Breast epithelium (tissue), 4 donors: ENCODE measurements at places on chromosomes 5 and 9.
A peak's percentile ranks its signal among the peaks of the same experiment; 100 is the strongest.

- no peak for DNase-seq
Observed at GRCh38 chr5:66151030-66151429, 6.9 kb downstream of the SREK1 start.

- DNase-seq = peak; percentile 27
Observed at GRCh38 chr5:68343421-68343826, 127.9 kb downstream of the PIK3R1 start.

- DNase-seq = no peak
Observed at GRCh38 chr5:137481596-137481995, 17.5 kb downstream of the SPOCK1 start.

DNA sequence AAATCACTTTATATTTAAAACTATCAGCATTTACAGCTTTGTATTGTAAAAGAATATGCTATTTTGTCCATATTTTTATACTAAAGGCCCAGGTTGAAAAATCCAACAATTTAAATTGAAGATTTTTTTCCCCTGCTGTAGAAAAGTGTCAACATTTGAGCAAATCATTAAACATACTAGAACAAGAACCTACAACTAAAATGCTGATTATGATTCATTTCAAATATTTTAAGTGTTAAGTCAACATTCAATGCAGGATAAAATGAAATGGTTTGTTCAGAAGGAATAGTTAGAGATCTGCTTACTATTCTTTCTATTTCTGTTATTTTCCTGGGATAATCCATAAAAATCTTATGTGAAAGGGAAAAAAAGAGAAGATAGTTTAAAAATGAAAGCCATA lies 866.5 kb upstream of the DMAC1 start:
- no peak for DNase-seq

GRCh38 chr9:116998305-116998704 lies 311.2 kb downstream of the TRIM32 start:
- no peak for DNase-seq

DNA sequence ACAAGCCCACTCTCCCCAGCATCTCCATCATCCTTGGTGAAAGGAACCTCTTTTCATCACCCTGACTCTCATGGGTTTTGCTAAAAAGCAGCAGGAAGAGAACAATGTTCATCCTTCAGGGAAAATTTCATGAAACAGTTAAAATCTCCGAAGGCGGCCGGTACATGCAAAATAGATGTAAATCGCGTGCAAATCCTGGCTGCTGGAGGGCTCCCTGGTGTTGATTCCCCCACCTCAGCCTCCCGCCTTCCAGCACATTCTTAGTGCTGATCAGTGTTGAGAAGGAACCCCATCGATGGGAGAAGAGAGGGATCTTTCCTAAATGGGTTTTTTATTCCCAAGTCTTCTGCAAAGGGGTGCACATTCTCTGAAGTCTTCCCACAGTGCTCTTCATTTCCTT lies 8.7 kb upstream of the GFI1B start:
- DNase-seq = no peak

GRCh38 chr9:121219530-121219929 lies 17.9 kb upstream of the RAB14 start:
- DNase-seq = no peak

DNA sequence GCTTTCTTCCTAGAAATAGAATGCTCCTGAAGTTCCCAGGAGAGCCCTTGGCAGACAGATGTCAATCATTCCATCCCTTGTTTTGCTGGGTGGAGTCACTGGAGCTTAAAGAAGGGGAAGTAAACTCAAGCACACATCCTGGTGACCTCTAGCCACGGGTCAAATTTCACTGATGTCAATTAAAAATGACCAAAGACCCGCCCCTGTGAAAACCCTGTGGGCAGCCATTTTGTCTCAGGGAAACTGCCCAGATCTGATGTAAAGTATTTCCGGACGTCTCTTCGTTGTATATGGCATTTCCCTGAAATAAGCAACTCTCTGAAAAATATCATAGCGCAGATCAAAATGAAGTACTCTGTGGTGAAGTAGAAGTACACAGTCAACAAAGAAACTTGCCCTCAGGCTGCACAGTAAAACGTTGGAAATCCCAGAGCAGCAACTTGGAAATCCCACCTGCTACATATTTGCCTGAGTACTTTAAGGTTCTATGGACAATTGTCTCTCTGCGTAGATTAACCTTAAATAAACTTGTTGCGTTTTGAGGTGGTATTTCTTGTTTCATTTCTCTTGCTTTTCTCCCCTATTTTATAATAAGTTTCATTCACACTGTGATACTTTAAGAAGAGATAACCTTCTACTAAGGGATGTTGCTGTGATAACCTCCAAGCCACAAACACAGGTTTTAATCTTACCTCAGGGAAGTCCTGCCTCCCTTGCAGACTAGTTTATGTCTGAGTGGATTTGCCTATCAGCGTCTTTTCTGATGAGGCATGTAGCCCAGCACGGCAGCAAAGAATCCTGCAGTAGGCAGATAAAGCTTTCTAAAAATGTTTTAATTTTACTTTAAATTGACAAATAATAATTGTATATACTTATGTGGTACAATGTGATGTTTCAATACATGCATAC lies 60.9 kb upstream of the PIP5K1B start:
- no peak for DNase-seq

DNA sequence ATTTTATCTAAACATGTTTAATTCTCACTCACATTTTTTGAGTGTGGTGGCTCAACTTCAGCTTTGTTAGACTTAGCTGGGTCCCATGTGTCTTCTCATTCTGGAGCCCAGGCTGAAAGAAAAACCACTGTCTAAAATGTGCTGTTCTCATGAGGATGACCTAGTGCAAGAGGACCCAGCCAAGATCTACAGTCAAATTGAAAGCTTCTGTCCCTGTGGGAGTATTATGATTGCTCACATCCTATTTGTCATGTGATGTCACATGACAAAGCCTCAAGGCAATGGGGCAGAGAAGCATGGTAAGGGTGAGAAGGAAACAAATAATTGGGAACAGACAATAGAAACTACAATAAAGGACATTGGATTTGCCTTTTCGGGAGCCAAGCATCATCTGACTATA lies 113.4 kb upstream of the ASTN2 start:
- no peak for DNase-seq

DNA sequence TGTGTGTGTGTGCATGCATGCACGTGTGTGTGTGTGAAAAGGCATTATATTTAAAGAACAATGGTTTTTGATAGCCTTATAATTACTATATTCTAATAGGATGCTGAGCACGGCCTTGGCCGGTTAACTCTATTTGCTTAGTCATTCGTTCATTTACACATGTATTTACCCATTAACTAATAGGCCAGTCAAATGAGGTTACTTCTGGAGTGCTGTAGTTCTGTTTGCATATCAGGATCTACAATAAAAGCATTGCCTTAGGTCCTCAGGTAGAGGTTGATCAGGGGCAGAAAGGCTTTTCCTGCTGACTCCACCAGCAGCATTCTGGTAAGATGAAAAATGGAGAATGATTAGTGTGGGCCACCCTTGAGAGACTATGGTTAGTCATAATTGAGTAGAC lies 219.0 kb downstream of the COMMD10 start:
- DNase-seq = no peak

- no peak for DNase-seq
Observed at GRCh38 chr5:52577546-52577945, 210.2 kb upstream of the ITGA1 start.

DNA sequence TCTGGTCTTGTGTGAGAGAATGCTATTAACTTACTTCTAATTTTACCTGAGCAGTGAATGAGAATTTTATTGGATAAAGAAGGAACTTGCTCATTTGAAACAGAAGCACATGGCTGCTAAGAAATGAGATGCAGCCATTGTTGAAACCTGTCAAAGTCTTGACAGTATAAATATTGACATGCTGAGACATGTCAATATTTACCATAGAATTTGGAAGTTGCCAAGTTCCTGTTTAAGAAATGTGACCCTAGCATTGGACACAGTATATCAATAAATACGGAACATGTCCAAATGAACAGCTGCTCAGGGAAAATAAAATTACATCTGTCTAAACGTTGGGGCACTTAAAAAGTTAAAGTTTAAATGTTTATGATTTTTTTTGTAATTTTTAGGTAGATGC lies 7.8 kb downstream of the XRCC4 start:
- no peak for DNase-seq

GRCh38 chr5:121853850-121854249 lies 2.2 kb downstream of the FTMT start:
- DNase-seq = no peak

DNA sequence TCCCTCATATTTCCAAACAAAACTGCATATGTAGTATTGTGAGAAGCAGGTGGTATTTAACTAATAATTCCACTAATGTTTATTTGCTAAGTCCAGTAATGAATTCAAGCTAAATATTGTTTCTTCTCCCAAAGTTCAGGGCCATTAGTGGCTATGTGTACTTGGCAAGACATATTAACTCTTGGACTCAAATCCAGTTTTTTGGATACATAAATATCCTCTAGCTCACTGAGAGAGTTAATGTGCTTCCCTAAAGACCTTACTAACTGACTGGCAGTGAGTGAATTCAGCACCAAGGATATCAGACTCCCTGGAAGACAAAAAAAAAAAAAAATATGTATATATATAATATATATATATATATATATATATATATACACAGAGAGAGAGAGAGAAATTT lies 214.1 kb downstream of the RAB3C start:
- no peak for DNase-seq
